ENCODE measurements at places on chromosomes 1 and 21.

- DNase-seq, result no peak
Measured at GRCh38 chr1:228851193-228851592, 115.9 kb downstream of the RHOU start.

- DNase-seq, result no peak
Measured at GRCh38 chr1:247401310-247402119, 14.5 kb upstream of the NLRP3 start.

DNA sequence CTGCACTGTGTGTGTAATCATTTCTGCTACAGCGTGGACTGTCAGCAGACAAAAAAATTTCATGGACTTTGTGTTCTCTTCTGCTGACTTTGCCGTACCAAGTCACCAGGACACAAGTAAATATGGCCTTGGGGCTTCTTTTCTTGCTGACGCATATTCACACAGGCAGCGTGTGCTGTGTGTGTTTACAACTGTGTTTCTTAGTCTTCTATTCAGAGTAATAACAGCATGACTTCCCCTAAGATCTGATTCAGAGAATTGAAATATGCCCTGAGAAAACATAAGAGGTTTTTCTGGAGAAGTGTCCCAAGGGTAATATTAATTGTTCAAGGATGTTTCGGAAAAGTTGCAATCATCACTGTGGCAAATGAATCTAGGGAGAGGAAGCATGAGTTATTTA lies 47.1 kb upstream of the DYNLT5 start:
- no peak for DNase-seq

- DNase-seq, result no peak
Measured at GRCh38 chr1:175480343-175480822, 263.0 kb downstream of the TNR start.

- no peak for DNase-seq
Measured at GRCh38 chr1:179745131-179745611, 2.1 kb downstream of the FAM163A start.

DNA sequence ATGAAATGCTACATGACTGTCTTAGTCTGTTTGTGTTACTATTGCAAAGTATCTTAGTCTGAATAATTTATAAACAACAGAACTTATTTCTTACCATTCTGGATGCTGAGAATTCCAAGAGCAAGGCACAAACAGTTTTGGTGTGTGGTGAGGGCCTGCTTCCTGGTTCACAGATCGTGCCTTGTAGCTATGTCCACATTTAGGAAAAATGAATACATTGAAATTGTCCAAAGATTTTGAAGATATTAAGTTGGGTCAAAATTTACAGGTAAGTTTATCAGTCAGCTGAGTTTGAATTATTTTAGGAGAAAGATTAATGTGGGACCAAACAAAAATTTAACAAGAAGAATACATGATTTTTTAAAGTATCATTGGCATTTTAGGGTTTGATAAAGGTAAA lies 293.5 kb downstream of the LTN1 start:
- DNase-seq, result no peak

DNA sequence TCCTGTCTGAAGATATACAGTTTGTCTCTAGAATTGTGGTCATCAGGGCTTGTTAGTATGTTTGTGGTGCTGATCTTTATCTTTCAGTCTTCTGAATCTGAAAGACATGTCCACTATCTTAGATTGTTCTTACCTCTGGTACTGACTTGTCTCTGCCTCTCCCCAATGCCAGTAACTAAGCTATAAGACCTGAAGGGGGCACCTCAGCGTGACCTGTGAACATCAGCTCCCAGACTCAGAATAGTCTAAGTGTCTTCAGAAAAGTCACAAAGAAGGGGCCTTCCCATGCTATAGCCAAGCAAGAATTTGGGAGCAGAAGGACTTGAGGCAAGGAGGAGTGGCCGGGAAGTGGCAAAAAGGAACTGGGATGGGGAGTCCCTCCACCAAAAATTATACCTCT lies 178.1 kb downstream of the NTNG1 start:
- DNase-seq, result no peak

- no peak for DNase-seq
Measured at GRCh38 chr1:20278692-20279130, 12.0 kb upstream of the VWA5B1 start.

GRCh38 chr1:206427291-206427690 lies 43.0 kb upstream of the IKBKE start:
- no peak for DNase-seq

DNA sequence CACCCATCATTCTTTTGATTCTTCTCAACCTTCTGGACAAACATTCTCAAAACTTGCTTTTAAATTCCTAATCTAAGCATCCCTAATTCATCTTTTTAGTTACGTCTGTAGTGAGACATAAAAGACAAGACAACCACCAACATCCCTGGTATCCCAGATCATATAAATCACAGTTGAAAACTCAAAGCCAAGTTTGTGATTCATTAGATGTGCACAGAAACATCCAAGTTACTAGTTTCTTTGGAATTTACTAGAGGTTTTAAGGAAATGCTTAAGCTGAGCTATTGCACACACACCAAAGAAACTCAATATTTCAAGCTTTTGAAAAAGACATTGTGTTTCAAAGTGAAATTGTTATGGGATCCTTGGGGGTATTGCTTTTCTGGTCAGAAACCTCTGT lies 47.6 kb downstream of the ATP6V1G3 start:
- no peak for DNase-seq

DNA sequence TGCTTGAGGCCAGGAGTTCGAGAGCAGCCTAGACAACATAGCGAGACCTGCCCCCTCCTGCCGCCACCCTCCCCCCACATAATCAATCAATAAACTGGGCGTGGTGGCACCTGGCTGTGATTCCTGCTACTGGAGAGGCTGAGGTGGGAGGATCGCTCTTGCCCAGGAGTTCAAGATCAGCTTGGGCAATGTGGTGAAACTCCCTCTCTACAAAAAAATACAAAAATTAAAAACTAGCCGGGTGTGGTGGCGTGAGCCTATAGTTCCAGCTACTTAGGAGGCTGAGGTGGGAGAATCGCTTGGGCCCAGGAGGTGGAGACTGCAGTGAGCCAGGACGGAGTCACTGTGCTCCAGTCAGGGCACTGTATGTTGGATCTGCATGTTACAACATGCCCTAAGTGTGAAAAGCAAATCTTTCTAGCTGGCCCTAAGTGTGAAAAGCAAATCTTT lies 7.0 kb upstream of the MDM4 start:
- no peak for DNase-seq

- no peak for DNase-seq
Measured at GRCh38 chr1:232534552-232535517, 95.1 kb downstream of the SIPA1L2 start.

- DNase-seq, result no peak
Measured at GRCh38 chr1:224124220-224124619, 10.3 kb downstream of the FBXO28 start.

DNA sequence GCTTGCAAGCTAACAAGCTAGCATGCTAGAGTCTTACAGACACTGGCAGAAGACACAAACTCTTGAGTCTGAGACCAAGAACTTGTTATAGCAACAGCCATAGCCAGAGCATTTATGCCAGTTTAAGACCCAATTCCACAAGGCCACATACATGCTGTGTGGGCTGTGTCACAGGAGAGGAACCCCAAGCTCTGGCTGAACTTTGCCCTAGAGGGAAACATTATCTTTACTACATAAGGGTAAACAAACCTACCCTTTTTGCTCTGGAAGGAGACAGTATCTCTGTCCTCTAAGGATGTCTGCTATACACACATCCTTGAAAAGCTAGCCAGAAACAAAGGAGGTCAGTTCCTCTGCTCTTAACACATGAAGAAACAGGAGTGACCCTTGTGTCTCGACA lies 70.3 kb downstream of the HSF2BP start:
- DNase-seq, result no peak
